Tongue (tissue), 3 donors: ENCODE measurements at places on chromosomes 4 and X. TPM values are rescaled to one million over a fixed set of nuclear protein-coding genes. Genes with fewer than 3 reads are reported as not detected.

GRCh38 chr4:150938417-150938816, 76.7 kb downstream of the LRBA start:
- DNase-seq = no peak

DNA sequence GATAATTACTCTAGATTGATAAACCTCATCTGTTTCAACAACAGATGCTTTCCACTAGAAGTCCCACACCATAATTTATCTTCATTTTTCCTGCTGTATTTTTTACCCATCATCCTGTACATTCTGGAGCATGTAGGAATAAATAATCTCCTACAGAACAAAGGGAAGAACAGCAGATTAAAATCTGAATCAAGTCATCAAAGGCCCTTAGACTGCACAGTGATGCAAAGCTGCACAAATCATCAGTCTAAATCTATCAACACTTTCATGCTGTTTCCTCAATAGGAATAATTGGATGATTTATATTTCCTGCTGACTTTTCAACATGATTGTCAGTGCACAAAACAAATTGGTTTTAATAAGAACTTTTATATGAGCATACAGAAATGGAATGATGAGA, 1143.9 kb downstream of the STIM2 start:
- DNase-seq = no peak

- no peak for DNase-seq
Observed at GRCh38 chrX:118566359-118566758, 70.7 kb downstream of the DOCK11 start.

- no peak for DNase-seq
Observed at GRCh38 chr4:152665691-152666395, 14.0 kb downstream of the TMEM154 start.

DNA sequence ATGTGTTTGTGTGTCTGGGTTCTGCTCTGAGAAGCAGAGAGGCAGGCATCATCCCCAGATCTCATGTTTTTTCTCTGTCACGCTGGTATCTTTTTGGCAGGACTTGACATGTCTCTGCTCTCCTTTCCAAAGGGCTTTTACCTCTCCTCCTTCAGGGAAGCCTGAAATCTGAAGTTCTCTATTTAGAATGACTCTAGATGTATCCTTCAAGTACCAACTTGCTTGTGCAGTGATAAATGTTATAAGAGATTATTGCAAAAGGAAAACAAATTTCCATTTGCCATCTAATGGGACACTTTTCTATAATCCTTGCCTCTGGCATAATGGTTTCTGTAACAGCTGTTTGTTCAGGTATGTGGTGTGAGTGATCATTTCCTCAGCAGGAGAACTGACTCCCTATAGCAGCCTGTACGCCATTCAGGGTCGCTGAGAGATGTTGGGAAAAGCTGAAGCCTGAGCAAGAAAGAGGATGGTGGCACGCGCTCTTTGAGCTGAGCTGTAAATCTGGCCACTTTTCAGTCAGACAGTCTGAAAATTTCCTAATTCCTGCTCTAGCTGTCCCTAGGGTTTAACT, 72.5 kb downstream of the CNGA2 start:
- no peak for DNase-seq

- no peak for DNase-seq
Observed at GRCh38 chr4:4727536-4727935, 131.9 kb upstream of the MSX1 start.

GRCh38 chrX:16082470-16083085, 40.8 kb upstream of the GRPR start:
- DNase-seq = peak; percentile 7

GRCh38 chr4:166498546-166498945, 625.5 kb downstream of the TLL1 start:
- peak; percentile 49 for DNase-seq

- peak; percentile 57 for DNase-seq
Observed at GRCh38 chr4:138401334-138401733, 159.2 kb upstream of the SLC7A11 start.

DNA sequence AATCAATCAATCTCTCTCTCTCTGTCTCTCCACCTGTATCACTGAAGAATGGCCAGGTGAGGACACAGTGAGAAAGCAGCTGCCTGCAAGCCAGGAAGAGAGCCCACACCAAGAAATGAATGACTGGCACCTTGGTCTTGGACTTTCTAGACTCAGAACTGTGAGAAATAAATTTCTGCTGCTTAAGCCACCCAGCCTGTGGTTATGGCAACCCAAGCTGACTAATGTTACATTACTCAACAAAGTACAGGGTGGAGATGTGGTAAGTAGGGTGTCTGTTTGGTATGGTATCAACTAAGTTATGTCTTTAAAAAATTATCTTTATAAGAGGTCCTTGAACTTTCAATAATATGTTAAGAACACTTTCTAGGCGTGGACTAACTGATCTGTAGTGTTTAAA, 159.3 kb downstream of the EPHA5 start:
- no peak for DNase-seq

DNA sequence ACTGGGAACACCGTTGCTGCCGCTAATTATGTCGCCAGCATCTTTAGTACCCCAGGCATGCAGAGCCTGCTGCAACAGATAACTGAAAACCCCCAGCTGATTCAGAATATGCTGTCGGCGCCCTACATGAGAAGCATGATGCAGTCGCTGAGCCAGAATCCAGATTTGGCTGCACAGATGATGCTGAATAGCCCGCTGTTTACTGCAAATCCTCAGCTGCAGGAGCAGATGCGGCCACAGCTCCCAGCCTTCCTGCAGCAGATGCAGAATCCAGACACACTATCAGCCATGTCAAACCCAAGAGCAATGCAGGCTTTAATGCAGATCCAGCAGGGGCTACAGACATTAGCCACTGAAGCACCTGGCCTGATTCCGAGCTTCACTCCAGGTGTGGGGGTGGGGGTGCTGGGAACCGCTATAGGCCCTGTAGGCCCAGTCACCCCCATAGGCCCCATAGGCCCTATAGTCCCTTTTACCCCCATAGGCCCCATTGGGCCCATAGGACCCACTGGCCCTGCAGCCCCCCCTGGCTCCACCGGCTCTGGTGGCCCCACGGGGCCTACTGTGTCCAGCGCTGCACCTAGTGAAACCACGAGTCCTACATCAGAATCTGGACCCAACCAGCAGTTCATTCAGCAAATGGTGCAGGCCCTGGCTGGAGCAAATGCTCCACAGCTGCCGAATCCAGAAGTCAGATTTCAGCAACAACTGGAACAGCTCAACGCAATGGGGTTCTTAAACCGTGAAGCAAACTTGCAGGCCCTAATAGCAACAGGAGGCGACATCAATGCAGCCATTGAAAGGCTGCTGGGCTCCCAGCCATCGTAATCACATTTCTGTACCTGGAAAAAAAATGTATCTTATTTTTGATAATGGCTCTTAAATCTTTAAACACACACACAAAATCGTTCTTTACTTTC, 1.8 kb downstream of the UBQLN2 start:
- peak; percentile 59 for DNase-seq

DNA sequence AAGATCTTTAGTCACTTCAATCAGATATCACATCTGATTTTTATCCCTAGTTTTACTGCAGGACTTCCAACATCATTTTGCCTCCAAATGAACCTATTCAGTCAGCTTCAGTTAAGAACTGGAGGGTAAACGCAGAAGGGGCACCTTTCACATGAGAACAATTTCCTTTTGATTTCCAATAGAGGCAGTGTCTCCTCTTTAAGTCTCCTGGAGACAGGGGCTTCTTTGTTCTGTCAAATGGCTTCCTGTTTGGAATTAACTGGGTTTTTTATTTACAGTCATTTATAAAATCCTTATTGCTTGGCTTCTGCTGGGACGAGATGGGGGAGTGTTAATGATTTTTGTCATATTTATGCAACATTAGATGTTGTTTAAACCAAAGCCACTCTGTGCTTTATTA, 164.0 kb downstream of the STK32B start:
- no peak for DNase-seq

DNA sequence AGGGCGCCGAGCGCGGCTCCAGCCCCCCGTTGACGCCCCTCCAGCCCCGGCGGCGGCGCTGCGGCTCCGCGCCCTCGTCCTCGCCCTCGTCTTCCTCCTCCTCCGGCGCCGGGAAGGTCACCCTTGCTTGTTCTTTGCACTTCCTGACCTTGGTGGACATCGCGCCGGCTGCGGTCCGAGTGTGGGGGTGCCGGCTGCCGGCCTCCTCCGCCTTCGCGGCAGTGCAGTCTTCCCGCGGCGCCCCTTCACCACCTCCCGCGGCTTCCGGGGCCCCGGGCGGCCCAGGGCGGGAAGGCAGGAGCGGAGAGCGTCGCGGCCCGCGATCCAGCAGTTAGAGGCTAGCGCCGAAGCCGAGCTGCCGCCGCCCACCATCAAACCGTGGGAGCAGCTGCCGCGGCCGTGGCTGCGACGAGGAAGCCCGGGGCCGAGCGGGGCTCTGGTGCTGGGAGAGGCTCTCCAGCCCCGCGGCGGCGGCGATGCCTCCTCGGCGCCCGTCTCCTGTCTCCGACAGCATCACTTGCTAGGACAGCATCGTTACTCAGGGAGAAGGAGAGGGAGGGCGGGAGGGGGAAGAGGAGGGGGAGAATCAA, at the start of gene TRPC3:
Gene TRPC3 (minus strand): TSS at position 540 of the 590 bp plus-strand sequence. CDS start 380 bp downstream, at position 160.
- peak; percentile 50 for DNase-seq

DNA sequence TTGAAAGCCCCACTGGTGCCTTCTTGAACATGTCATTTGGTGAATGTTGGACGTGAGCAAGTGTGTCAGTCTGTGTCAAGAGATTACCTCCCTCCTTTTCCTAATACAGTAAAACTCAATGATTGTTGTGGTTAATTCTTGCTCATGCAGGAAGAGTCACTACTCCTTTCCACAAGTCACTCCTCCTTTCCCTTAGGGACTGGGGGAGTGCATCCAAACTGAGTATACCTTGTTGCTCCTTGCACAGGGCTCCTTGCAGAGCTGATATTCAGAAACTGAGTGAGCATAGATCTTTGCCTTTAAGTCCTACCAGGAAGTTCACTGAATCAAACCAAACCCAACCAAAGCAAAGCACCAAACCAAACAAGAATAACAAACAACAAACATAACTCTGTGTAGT, 63.9 kb downstream of the GPR50 start:
- no peak for DNase-seq

- DNase-seq = peak; percentile 88
Observed at GRCh38 chr4:8050555-8051206, 107.9 kb downstream of the ABLIM2 start.

DNA sequence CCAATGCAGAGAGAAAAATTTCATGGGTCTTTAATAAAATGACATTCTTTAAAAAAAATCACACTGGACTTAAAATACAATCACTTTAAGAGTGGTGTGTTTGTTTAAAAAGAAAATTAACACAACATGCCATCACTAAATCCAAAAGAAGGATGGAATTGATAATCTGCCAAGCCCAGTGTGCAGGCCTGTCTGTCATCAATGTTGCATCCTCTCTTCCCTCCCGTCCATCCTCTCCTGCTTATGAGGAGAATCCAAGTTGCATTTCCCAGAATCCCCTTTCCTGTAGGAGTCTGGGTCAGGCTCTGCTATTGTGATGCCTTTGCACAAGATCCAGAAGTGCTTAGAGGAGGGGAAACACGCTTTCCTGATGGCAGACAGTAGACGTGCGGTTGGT, 169.4 kb downstream of the MID1 start:
- no peak for DNase-seq

- peak; percentile 72 for DNase-seq
Observed at GRCh38 chr4:37644962-37645361, 41.2 kb downstream of the RELL1 start.

- peak; percentile 53 for DNase-seq
Observed at GRCh38 chr4:183099537-183100297, 660 bp downstream of the WWC2 start.

GRCh38 chr4:124409044-124409443, 303.5 kb downstream of the ANKRD50 start:
- DNase-seq = no peak

DNA sequence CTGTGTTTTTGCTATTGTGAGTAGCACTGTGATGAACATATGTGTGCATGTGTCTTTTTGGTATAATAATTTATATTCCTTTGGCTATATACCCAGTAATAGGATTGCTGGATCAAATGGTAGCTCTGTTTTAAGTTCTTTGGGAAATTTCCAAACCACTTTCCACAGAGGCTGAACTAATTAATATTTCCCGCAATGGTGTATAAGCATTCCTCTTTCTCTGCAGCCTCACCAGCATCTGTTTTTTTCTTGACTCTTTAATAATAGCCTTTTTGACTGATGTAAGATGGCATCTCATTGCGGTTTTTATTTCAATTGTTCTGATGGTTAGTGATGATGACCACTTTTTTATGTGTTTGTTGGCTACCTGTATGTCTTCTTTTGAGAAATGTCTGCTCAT, 247.7 kb upstream of the NDST3 start:
- DNase-seq = no peak

DNA sequence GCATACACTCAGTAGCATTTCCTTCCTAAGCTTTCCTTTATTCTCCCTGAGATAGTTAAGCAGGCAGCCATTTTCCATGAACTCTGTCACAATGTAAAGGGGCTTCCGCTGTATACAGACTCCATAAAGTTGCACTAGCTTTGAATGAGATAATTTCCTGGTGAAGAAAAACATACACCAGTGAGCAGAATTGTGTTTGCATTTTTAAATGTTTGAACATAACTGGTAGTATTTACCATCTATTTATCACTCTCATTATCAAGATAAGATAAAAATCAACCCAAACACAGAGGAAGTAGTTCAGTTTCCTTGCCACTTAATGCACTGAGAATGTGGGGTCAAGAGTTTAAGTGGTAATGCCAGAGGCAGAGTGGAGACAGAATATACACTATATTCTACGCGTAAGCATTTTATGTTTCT, 54.1 kb downstream of the TXK start:
- no peak for DNase-seq

GRCh38 chr4:103085555-103086196, 9.1 kb upstream of the SLC9B2 start:
- no peak for DNase-seq

- peak; percentile 5 for DNase-seq
Observed at GRCh38 chr4:114398410-114398809, 200.2 kb upstream of the UGT8 start.

The NDUFA1 gene
- total RNA-seq = 47.7 TPM

The TEX13D gene
- total RNA-seq = not detected

The SPATA4 gene
- total RNA-seq = not detected

The PLP1 gene
- total RNA-seq = 84.1 TPM

The HMX1 gene
- total RNA-seq = not detected

The SRPK3 gene
- 81.4 TPM for total RNA-seq

The ZCCHC18 gene
- 1.2 TPM for total RNA-seq
